ENCODE measurements at places on chromosomes 5 and 9.
A peak's percentile ranks its signal among the peaks of the same experiment; 100 is the strongest.

- no peak for DNase-seq
Measured at GRCh38 chr5:180235077-180235476, 26.1 kb upstream of the RASGEF1C start.

DNA sequence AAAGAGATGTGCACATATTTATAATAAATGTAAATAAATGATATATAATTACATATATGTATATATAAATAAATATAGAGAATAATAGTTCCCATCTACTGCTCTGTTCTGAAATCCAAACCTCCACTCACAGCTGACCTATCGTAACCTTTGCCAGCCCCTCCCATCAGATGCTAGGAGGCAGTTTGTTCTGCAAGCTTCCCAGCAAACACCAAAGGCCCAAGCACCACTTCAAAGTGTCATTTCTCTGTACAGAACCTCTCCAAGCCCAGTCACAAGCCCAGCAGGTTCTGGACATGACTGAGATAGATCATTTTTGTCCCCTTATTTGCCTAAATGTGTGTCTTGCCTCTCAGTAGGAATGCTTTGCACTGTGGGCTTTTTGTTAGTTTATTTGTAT, 62.4 kb downstream of the MFAP3 start:
- DNase-seq: no peak

GRCh38 chr5:156687514-156687913, 162.6 kb upstream of the PPP1R2B start:
- no peak for DNase-seq

DNA sequence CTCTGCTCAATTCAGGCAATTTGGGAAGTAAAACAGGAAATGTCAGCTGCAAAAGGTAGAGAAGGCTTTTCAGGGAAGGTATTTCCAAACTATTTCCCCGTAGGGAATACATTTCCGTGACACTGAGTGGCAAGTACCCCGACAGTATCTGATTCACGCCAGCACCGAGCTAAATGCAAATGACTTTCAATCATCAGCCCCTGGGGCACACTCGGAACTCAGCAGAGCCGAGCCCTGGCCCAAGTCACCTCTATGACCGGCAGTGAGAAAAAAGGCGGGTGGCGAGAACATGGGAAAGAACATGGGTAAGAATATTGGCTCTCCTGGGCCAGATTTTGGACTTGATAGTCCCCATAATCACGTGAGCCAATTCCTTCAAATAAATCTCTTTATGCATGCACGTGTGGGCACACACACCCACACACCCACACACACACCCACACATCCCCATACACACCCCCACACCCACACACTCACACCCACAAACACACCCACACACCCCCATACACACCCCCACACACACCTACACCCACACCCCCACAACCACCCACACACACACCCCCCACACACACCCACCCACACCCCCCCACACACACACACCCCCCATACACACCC, 43.0 kb downstream of the COL23A1 start:
- DNase-seq: peak; percentile 53

DNA sequence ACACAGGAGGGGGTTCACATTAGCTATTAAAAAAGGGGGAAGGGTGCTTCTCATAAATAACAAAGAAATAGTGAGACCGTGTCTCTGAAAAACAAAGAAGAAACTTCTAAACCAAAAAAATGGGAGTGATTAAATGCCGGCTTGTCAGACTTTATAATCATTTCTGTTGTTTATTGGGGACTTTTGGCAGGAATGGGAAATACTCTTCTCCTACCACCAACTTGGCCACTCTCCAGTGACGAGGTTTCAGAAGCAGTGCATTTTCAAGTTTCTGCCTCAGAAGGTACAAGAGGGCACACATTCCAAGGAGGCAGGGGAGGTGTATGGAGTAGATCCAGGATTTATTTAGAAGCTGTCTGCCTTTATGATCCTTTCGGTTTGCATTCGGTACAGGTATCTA, 46.2 kb downstream of the LIX1 start:
- no peak for DNase-seq

DNA sequence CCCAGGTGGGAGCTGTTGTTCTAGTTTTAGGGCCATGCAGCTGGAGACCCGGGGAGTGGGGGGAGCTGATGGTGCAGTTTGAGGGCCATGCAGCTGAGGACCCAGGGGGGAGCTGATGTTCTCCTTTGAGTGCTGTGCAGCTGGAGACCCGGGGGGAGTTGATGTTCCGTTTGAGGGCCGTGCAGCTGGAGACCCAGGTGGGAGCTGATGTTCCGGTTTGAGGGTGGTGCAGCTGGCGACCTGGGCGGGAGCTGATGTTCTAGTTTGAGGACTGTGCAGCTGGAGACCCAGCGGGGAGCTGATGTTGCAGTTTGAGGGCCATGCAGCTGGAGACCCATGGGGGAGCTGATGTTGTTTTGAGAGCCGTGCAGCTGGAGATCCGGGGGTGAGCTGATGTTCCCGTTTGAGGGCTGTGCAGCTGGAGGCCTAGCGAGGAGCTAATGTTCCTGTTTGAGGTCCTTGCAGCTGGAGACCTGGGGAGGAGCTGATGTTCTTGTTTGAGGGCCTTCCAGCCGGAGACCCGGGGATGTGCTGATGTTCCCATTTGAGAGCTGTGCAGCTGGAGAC, 14.6 kb downstream of the PDCD6 start:
- DNase-seq: peak; percentile 67

- no peak for DNase-seq
Measured at GRCh38 chr9:84061613-84062193, 81.1 kb downstream of the RMI1 start.

DNA sequence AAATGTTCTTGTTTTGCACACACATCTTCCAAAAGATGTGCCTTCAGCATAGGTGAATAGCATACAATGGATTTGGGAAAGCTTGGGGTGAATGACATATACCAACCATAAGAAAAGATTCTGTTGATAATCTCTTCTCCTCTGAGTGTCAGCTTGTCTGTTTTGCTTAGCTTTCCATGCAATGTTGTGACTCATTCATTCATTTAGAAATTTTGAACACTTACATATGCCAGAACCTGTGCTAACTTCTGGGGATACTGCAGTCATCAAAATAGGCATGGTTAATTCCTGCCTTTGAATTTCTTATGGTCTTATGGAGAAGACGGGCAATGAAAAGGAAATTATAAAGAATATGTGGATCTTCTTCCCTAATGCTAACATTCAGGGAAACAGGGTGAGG, 14.1 kb downstream of the ADRB2 start:
- no peak for DNase-seq

DNA sequence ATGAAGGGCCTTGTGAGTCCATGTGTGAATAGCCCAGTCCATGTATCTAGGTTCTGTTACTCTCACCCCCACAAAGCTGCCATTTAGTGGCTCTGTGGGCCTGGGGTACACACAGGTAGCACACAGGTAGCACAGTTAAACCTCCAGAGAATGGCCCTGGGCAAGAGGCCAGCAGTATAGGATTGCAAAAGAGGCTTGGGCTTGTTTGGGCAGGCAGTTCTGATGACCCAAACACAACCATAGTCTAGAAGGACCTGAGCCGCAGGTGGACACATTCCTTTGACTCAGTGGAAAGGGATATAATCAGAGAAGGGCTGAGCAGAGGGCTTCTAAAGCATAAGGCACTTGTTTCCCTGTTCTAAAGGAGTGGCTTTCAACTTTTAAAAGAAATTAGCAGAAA, 326.8 kb upstream of the SGCD start:
- no peak for DNase-seq

DNA sequence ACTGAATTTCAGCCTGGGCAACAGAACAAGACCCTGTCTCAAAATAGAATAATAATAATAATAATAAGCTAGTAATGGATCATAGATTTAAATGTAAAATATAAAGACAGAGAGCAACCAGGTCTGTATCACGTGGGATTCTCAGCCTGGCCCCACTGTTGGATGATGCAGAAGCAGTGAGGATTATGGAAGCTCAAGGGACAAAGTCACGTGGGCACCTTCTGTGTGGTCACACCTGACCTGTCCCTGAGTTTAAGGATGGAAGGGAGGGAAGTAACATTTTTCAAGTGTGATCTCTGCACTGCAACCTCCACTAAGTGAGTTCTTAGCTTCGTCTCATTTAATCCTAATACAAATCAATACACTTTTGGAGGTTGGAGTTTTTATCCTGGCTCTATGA, 212.5 kb upstream of the IER5L start:
- DNase-seq: peak; percentile 17

- DNase-seq: no peak
Measured at GRCh38 chr9:119839888-119840287, 470.7 kb upstream of the BRINP1 start.

DNA sequence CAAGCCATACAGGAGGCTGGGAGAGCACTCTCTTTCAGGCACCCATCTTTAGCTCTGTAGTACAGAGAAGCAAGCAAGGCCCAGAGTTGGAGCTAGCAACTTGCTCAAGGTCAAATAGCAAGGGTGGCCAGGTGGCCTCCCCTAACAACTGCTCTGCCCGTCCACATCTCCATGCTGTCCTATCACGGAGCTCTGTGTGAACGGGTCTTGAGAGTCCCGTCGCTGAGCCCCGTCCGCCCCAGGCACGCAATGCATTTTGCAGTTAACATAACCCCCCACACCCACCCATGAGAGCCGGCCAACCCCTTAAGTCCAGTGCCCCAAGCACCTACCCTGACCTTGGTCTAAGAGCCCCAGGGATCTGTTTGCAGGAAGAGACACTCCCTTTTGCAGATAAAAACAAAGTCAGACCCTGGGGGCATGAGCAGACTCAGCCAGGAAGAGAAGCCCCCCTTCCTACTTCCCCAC, 1.5 kb downstream of the RNF44 start:
- no peak for DNase-seq

- DNase-seq: no peak
Measured at GRCh38 chr5:104498281-104498680, 935.7 kb upstream of the NUDT12 start.

- DNase-seq: no peak
Measured at GRCh38 chr5:69032009-69032408, 61.8 kb upstream of the SLC30A5 start.

GRCh38 chr5:145944328-145944727, 8.0 kb downstream of the SH3RF2 start:
- no peak for DNase-seq

DNA sequence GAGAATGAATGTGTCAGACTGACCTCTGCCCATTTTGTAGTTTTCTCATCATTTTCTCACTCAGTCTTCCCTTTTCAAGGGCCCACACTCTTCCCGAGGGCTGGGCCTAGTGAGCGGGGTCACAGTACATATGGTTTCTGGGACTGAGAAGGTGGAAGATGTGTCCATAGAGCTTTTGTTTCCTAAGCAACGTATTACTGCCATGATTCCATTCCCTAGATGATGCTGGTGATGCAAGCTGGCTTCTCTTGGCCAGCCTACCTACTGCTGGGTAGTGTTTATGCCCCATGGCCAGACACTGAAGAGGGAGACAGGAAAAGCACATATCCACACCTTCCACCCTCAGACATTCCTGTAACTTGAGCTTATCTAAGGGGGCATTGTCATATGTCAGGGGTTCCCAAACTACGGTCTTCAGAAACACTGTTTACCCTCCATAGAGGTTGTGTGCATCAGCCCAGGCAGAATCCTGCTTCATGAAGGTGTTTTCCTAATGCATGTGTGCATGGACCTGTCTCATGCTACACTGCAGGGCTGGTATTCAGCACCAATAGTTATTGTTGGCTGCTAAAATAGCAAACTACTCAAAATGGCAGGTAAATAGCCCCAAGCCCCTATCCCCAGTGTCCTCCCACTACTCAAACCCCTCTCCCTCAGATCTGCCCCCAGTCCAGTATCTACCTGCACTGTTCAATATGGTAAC, 9.5 kb downstream of the IRF1 start:
- no peak for DNase-seq

GRCh38 chr9:104872656-104873488, 55.1 kb downstream of the ABCA1 start:
- no peak for DNase-seq

DNA sequence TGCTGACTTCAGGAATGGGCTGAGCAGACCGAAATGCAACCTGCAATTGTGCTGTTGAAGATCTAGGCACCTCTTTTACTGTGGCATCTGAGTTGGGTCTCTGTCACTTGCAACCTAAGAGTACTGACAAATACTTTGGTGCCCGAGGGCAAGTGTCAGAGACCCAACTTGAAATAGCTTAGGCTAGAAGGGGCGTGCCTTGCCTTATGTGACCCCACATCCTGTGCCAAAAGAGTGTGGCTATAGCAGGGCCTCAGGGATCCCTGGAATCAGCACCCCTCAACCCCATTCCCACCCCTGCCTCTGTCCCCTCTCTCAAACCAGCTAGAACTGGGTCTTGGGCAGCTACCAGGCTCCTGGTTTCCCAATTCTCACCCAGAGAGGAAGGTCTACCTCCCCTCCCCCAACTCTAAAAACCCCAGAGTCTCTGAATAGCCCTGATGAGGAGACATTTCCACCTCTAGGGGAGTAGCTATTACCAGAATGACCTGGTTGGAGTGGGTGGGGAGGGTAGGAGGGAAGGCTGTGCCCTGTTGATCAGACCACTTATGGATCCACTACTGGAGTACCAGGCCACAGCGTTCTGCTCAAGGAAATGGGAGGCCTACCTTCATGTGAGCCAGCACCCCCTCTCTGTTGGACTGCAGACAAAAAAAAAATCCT, 17.5 kb downstream of the RAI14 start:
- DNase-seq: no peak

GRCh38 chr5:98333921-98334320, 439.5 kb upstream of the RGMB start:
- DNase-seq: no peak

DNA sequence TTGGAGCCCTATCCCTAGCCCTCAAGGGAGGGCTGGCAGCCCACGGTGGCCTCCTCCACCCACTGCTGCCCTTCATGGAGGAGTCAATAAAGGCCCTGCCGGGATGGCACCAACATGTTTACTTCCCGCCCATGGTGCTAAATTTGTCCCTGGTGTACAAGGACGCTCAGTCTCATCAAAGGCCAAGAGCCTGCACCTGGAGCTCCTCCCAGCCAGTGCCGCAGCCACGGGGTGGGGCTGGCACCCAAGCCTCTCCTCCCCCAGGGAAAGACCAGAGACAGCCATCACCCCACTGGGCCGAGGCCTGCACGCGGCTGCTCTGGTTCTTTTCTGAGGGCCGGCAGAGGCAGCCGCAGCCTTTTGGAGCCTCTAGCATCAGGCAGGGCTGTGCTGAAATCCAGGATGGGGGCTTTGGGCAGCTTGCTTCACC, 34.8 kb upstream of the RXRA start:
- DNase-seq: no peak

DNA sequence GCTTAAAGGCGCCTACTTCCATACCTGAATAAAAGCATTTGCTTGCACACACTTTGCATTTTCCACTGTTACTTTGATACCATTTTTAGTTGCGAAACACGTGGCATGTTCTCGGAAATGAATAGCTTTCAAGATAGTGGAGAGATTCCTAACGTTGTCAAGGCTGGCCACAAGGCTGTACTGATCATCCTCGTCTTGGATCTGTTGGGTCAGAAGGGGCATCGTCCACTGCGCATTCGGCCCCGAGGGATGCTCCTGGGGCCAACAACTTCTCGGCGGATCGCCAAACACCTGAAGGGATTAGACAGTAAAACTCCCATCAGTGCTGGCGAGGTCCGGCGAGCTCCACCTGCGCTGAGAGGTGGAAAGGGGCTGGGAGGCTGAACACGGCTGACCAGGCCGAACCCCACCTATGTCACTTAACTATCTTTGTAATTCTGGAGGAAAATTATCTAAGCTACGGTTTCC, 599 bp downstream of the RAD1 start:
- DNase-seq: no peak

Data from cardiac septum (tissue), 1 donor.